ENCODE measurements at places on chromosomes 3 and 15. TPM values are rescaled to one million over a fixed set of nuclear protein-coding genes. Genes with fewer than 3 reads are reported as not detected.
A peak's percentile ranks its signal among the peaks of the same experiment; 100 is the strongest.

TRAK1 gene
- total RNA-seq = 70.3 TPM

MNS1 gene
- total RNA-seq = 2.8 TPM

POPDC2 gene
- total RNA-seq = 1.3 TPM

GPR176 gene
- 0.82 TPM for total RNA-seq

DPPA2 gene
- total RNA-seq = not detected

DNA sequence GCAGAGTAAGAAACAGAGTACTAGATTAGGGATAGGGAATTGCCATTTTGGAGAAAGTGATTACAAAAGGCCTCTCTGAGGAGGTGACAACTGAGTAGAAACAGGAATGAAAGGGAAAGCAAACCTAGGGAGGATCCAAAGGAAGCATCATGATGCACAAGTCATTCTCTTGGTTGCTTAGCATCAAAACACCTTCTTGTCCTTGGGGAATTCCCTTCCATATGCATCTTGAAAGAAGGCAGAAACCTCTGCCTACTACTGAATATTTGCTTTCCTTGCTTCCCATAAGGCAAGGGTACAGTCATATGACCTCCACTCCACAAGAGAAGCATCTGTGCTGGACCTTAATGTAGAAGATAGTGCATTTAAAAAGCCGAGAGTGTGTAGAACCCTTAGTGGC, 24.1 kb downstream of the GABPB1 start:
- no peaks in the 10 kb centered on the region for H3K36me3 ChIP-seq
- no peaks in the 10 kb centered on the region for H3K27me3 ChIP-seq
- no peak overlapping the region for H3K4me3 ChIP-seq
- no peak for DNase-seq
- no peak overlapping the region for H3K27ac ChIP-seq

GRCh38 chr15:51281368-51281967, 56.9 kb downstream of the CYP19A1 start:
- DNase-seq = peak; percentile 79
- H3K27ac ChIP-seq = no peak overlapping the region
- H3K4me1 ChIP-seq = no peaks in the 10 kb centered on the region
- H3K4me3 ChIP-seq = no peak overlapping the region
- H3K27me3 ChIP-seq = no peaks in the 10 kb centered on the region

DNA sequence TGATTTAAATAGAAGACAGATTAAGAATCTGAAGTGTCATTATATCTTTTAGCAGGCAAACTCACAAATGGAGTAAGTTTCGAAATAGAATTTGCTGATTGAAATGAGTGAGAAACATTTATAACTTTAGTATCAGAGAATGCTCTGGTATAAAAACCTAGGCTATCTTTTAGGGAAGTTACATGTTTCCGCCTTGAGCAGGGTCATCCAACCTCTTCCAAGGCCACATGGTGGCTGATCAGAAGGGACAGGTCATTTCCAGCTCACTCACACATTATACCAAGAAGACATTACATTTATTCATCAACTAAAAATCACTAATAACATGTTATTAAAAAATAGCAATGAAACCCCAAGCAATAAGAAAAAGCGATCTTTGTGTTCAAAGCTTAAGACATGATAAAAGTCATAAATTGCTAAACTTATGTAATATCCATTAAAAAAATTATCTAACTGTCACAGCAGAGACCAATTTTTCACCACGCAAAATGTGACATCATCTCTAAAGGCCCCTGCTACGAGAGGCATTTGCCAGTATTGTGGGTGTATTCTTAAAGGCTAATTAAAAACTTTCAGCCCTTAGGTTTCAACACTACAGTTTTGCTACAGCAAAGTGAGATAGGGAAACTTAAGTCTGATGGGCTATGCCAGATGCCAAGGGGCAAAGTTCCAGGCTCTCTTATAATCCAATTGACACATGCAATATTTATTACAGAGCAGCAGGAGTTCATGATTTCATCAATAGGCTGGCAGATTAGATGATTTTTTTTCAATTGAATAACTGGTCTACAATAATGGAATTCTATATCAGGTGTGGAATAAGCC, 240.4 kb upstream of the TBL1XR1 start:
- H3K4me3 ChIP-seq = no peak overlapping the region
- no peak for DNase-seq
- H3K4me1 ChIP-seq = no peaks in the 10 kb centered on the region
- no peaks in the 10 kb centered on the region for H3K27me3 ChIP-seq

DNA sequence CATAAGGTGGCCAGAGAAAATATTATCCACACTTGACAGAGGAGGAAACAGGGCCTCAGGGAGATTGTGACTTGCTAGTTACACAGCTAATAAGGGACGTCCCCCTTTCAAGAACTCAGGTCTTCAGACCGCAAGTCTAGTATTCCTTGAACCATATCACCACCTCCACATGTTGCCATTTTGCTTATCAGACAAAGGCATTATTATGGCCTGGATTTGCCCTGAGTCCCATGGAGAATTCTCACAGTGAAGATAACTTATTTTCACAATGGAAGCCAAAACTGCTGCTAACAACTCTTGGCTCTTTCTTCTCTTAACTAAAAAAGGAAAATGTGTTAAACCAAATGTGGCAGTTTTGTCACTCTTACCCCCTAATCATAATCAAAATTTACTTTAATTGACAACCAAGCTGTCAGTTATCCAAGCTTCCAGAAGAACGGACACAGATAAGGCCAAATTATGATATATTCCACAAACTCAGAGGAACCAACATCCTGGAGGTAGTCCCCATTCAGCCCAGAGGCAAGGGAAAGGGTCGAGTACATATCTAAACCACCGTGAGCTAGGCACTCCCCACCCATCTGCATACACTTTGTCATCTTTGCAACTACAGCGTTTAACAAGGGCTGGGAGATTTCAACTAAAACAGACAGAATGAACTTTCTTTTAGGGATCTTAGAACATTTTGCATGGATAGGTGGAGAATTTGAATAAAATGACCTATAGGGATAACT, 63.6 kb upstream of the THBS1 start:
- H3K4me3 ChIP-seq = no peak overlapping the region
- H3K27me3 ChIP-seq = no peaks in the 10 kb centered on the region
- H3K27ac ChIP-seq = no peak overlapping the region
- no peaks in the 10 kb centered on the region for H3K36me3 ChIP-seq
- no peaks in the 10 kb centered on the region for H3K4me1 ChIP-seq
- DNase-seq = no peak

DNA sequence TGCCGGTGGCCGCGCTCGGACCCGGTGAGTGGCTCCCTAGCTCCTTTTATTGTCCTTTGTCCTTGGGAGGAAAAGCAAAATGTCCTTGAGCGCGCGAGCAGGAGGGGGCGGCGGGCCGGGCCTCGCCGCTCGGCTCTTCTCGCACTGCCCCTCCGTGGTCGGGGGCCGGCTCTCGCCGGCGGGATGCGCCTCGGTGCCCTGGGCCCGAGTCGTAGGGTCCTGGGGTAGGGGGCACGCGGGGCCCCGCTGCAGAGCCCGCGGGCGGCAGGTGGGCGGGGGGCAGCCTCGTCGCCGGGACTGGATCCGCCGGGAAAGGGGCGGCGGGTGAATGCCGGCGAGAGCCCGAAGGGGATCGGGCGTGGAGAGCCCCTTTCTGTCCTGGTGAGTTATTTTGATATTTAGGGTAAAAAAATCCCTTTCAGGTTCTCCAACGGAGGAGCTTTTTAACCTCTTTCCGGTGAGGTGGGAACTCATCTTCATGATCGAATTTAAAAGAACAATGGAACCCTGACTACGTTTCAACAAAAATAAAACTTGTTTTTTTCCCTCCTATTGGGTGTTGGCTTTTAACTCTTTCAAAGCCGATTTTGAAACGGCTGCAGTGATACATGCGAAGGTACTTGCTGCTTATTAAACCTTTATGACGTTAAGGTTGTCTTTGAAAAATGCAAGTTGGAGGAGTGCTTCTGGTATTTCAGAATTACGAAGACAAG, 16.8 kb upstream of the CHD2 start:
- H3K4me3 ChIP-seq = peak overlapping the region; percentile 93
- peaks cover 12% of the 10 kb centered on the region for H3K4me1 ChIP-seq
- H3K27ac ChIP-seq = peak overlapping the region; percentile 99
- H3K27me3 ChIP-seq = no peaks in the 10 kb centered on the region
- peak; percentile 32 for DNase-seq
- H3K36me3 ChIP-seq = no peaks in the 10 kb centered on the region

- DNase-seq = no peak
- H3K27ac ChIP-seq = no peak overlapping the region
- H3K4me3 ChIP-seq = no peak overlapping the region
- no peaks in the 10 kb centered on the region for H3K27me3 ChIP-seq
Measured at GRCh38 chr3:39378957-39379777, 4.0 kb upstream of the SLC25A38 start.

DNA sequence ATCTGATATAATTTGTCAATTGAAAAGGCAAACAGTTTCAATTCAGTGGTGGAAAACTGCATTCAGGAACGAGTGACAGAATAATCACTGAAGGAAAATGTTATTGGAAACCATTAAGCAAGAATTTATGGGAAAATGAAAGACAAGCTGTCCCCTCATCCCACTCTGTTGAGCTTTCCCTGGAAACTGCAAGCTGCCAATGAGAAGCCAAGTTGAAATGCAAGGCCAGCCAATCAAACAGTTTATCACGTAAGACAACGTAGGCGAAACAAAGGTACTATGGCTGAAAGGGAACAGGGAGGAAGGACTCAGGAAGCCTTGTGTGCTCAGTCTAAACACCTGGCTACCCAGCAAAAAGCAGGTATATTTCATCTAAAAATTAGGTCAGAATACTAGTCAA, 187.9 kb upstream of the ATP10A start:
- H3K36me3 ChIP-seq = no peaks in the 10 kb centered on the region
- no peaks in the 10 kb centered on the region for H3K27me3 ChIP-seq
- no peak overlapping the region for H3K4me3 ChIP-seq

DNA sequence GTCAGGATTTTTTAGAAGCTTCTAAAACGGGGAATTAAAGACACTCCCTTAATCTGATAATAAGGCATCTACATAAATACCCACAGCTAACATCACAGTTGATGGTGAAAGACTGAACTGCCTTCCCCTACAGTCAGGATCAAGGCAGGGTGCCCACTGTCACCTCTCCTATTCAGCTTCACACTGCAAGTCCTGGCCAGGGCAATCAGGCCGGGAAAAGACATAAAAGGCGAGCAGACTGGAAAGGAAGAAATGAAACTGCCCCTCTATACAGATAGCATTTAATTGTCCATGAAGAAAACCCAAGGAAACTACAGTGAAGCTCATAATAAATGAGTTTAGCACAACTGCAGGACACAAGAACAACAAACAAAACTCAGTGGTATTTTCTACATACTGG, 61.7 kb downstream of the HERC2 start:
- no peaks in the 10 kb centered on the region for H3K36me3 ChIP-seq
- H3K4me3 ChIP-seq = no peak overlapping the region
- H3K27me3 ChIP-seq = no peaks in the 10 kb centered on the region
- no peak overlapping the region for H3K27ac ChIP-seq
- H3K4me1 ChIP-seq = no peaks in the 10 kb centered on the region
